ENCODE measurements at places on chromosomes 1 and 21. TPM values are rescaled to one million over a fixed set of nuclear protein-coding genes. Genes with fewer than 3 reads are reported as not detected.

The NBPF4 gene
- total RNA-seq = not detected

The LORICRIN gene
- total RNA-seq = not detected

- peak; percentile 90 for DNase-seq
These were observed 31.1 kb upstream of the POFUT2 start for GRCh38 chr21:45318556-45319404.

The THEMIS2 gene
- 12.0 TPM for total RNA-seq

GRCh38 chr1:80706526-80706925 lies 1094.2 kb upstream of the ADGRL2 start:
- DNase-seq = no peak

The CRNN gene
- total RNA-seq = not detected

GRCh38 chr21:37005548-37006485 lies 685 bp upstream of the RIPPLY3 start:
- DNase-seq = no peak

DNA sequence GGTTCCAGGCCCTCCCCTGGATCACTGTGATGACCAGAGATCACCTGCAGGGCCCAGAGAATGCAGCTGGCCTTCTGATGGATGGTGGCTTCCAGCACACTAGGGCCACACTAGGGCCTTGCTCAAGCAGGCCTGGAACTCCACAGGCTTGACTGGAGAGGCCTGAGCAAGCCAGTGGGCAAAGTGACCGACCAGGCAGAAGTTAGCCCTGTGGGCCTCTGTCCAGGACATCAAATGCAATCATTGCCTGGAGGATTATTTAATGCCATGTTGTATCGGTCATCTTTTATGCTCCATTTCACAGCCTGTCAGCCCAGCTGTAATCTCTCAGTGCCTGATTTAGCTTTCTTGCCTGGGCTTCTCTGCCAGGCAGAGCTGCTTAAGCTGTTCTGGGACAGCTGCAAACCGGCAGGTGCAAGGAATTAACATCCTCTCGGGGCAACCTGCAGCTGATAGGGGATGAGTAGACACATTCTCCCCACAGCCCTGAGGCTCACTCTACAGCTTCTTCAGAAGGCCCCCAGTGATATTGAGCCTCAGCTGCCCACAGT lies 17.7 kb downstream of the NENF start:
- no peak for DNase-seq

DNA sequence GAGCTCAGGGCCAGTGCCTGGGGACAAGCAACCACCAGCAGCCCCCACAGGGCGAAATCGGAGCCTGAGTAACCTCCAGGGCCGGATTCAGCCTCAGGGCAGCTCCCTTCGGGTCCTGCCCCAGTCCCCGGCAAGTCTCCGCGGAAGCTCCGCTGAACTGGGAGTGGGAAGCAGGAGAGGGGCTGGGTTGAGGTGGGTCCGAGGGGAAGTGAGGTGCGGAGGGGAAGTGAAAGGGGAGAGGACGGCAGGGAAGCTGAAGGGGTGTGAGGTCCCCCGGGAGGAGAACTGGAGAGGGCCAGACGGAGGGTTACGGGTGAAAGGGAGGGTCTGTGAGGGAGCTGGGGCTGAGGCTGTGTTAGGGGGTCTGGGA lies 560 bp downstream of the PADI2 start:
- DNase-seq = no peak

DNA sequence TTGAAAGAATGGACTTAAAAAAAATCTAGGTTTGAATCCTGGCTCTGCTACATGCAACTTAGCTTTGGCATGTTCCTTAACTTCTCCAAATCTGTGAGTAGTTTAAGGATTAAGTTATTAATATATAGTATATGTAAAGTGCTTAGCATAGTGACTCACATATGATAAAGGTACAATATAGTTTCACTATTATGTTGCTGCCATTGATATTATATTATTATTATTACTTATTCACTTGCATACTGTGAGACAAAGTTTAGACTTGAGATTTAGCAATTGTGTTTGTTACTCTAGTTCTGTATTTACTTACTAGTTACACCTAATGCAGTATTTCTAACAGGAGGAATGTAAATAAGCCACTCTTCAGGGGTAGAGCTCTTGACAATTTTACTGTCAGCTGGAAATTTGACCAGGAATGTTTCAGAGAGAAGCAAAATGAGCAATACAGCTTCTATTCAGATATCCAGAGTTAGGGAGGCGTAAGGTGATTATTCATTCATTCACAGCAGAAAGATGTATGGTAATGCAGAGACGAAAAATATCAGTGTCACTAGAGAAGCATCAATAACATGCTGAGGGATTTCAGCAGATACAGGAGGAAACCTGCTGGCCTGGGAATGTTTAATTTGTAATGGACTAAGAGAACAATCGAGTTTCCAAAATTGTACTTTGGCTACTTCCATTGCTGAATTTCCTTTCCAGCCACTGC lies 25.5 kb downstream of the RGS7 start:
- no peak for DNase-seq

Data from left cardiac atrium (tissue), 4 donors.